ENCODE measurements at places on chromosomes 2 and 18.
A peak's percentile ranks its signal among the peaks of the same experiment; 100 is the strongest.

GRCh38 chr2:237927135-237927534, 39.7 kb upstream of the UBE2F start:
- no peak for DNase-seq

DNA sequence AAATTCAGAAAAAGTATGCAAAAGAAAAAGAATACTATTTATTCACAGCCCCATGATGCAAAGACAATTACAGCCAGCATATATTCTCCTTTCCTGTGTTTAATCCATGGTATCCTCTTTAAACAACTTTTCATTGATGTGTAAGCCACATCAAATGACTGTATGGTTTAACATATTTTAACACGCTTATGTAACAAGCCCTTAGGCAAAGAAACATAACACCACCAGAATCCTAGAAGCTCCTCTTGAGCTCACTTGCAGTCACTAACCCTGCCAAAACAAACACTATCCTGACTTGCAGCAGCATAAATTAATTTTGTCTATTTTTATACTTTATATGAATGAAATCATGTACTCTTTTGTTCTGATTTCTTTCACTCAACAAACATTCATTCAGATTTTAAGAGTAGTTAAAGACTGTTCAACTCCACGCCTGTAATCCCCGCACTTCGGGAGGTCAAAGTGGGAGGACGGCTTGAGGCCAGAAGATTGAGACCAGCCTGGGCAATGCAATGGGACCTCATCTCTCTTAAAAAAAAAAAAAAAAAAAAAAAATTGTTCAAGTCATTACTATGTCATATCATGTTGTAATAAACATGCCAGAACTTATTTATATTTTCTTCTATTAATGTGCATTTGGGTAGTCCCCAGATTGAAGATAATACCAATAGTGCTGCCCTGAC, 226.3 kb downstream of the NBAS start:
- no peak for DNase-seq

- peak; percentile 54 for DNase-seq
Observed at GRCh38 chr2:172102391-172103359, at the start of gene DLX2. Gene DLX2, minus strand, starts transcription at chr2:172102900. Its CDS starts 362 bp downstream, at chr2:172102538.

GRCh38 chr2:241777170-241777685, 606 bp downstream of the GAL3ST2 start:
- DNase-seq: no peak

DNA sequence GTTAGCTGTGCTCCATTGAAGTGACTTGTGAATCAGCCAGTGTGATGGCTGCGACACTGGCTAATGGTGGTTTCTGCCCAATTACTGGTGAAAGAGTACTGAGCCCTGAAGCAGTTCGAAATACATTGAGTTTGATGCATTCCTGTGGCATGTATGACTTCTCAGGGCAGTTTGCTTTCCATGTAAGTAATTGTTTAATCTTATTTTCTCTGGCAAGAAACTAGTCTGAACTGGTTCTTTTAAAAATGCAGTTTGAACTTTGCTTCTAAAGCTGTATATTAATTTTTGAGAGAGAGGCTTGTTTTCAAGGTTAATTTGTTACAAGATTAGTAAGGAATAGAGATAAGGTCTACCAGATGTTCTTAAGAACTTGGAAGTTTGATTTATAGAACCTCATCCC, 46.7 kb downstream of the GLS start:
- no peak for DNase-seq

DNA sequence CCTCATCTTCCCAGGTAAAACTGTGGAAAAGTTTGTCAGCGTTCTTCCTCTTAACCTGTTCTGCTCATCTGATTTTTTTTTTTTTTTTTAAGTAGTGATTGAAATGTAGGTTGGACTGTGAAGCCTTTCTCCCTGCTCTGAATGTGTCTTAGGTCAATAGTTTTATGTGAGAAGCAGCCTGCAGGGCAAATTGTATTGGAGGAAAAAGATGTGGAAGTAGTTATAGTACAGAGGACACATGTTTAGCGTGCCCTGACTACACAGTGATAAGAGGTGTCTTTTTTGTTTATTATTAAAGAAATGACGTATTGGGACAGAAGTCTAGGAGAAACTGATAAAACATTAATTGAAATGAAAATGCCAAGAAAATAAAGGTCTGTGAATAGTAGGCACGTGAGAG, 1.5 kb downstream of the MTA3 start:
- DNase-seq: no peak

DNA sequence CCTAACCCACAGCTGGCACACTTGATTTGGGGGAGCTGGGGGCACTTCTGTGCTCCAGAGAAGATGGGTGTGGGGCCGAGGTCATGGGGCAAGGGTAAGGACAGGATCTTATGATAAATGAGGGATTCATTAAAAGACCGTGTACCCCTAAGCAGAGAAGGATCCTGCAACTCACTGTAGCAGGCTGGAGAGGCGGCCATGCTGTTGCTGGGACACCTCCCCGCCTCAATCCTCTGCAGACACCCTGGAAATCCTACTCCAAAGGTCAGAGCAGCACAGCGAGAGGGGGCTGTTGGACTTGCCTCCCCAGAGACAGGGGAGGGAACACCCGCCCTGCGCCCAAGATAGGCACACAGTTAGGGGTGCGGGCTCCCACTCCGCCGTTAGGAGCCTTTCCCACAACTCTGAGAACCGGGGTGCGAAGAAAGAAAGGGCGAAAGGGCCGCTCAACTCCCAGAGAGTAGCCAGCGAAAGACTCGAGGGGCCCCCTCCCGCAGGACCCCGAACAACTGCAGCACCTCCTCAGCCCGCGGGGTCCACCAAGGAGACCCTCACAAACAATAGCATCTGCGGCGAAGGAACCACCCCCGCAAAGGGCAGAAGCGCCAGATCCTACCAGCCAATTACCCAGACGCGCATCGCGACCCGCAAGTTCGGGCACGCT, 1.4 kb downstream of the PARD6G start:
- no peak for DNase-seq

DNA sequence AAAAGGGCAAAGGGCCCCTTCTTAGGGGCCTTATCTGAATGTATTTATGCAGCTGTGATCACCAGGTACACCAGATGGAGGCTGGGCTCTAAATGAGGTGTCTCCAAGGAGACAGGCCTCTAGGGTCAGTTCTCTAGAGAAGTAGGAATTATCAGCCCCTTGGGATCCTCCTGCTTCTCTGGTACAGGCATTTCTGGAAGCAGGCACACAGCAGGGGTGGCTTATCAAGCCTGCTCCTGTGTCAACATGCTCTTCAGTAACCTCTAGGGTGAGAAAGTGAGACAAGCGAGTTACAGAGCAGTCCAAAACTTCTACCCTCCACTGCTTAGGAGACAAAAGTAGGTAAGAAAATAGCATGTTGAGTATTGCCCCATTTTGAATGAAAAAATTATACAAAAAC, 13.8 kb downstream of the TPGS2 start:
- no peak for DNase-seq

GRCh38 chr2:235557903-235558302, 64.1 kb downstream of the AGAP1 start:
- DNase-seq: no peak

DNA sequence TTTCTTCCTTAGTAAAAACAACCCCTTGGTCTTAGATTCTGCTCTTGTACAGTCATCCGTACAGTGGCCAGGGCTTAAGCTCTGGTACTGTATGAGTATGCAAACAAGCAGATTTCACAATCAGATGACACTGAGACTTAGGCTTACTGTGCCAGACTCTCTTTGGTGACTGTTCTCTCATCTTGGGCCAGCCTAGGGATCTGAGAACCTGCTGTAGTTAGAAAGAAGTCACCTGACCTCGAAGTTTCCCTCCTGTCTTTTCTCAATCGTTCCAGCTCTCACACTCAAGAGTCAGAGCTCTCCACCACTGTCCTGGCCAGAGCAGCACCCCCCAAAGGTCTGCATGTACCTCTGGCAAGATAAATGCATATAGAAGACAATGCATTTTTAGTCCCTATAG, 63.2 kb downstream of the ZEB2 start:
- no peak for DNase-seq

GRCh38 chr2:173157676-173158293, 82.1 kb downstream of the MAP3K20 start:
- DNase-seq: no peak

DNA sequence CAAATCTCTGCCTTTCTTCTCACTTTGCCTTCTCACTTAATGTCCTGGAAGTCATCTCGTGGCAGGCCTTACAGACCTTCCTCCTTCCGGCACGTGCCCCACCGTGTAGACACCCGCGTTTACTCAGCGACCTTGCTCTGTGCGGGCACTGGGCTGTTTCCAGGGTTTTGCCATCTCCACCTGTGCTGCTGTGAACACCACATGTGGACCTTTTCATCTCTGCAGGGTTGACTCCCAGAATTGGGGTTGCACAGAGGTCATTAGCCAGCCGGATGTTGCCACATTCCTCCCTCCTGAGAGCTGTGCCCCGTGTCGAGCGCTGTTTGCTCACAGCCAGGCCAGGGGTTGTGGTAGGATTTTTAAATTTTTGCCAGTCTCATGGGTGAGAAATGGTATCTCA, 25.4 kb downstream of the KCNG2 start:
- no peak for DNase-seq

DNA sequence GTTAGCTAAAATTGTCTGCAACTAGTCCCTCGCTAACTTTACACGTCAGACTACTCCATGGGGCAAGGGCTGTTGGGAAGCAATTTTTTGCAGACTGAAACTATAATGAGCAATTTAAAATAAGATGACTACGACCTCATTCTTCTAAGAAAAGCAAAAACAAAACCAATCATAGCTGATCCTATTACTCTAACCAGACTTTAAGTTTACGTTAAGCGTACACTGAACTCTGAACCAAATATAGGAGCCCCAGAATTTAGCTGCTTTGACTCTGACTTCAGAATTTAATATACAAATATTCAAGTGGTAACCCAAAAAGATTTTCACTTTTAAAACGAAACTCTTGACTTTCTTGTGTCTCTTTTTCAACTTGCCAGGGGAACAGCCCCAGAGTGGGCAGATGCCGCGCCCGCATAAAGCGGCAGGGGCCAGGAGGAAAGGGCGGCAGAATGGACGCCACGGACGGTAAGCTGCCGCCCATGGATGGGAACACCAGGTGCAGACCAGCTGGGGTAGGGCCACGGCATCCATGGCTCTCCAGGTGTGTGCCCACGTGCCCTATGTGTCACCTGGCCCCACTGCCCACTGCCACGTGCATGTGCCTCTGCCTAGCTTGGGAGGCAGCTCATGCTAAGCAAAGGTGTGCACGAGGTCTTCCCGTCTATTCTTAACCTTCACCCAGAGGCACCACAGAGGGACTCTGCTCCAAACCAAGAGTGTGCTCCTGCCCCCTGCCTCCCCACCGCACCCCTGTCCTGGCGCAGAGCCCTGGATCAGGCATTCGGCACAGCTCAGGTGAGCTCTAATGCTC, 217.6 kb downstream of the HDAC4 start:
- no peak for DNase-seq

- no peak for DNase-seq
Observed at GRCh38 chr2:105790461-105791149, 45.9 kb downstream of the NCK2 start.

DNA sequence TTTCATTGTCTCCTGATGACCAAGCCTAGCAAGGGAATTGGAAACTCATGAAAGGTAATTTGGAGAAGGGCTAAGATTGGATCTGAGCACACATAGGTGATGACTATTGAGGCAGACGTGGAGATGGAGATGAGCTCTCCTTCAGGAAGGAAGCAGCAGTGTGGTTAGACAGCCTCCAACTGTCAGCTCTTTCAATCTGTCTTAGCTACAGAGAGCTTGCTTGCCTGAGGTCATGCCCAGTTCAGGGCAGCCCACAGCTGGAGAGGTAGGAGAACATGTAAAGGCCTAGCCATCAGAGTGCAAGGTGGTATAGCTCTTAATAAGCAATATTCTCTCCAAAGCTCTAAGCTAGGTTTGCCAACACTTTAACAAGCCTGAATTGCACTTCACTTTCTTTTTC, 79.2 kb downstream of the THSD7B start:
- no peak for DNase-seq

GRCh38 chr2:94999431-94999883, 26.1 kb upstream of the MAL start:
- no peak for DNase-seq

DNA sequence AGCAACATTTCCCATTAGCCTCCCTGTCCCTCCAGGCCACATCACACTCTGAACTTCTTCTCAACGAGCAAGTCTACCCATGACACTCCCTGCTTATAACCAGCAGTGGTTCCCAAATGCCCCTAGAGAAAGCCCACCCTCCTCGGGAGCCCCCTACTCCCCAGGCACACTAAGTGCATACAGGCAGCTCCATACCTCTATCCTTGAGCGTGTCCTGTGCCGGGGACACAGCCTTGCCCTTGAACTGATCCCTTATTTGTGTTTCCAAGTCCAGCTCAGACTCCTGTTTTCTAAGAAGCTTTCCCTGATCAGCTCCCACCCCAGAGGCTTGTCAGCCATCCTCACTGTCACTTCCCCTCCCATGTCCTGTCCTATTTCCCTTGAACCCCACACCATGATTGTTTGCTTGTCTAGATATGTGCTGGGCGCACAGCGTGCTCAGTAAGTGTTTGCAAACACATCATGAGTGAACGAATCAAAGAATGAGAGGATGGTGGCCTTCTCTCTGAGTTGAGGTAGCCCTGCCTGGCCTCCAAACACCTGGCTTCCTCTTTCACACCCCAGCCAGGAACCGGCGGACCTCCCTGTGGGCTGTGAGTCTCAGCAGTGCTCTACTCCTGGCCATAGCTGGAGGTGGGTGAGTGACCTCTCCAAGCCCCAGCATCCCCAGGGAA, 2.1 kb downstream of the TEX51 start:
- DNase-seq: no peak

DNA sequence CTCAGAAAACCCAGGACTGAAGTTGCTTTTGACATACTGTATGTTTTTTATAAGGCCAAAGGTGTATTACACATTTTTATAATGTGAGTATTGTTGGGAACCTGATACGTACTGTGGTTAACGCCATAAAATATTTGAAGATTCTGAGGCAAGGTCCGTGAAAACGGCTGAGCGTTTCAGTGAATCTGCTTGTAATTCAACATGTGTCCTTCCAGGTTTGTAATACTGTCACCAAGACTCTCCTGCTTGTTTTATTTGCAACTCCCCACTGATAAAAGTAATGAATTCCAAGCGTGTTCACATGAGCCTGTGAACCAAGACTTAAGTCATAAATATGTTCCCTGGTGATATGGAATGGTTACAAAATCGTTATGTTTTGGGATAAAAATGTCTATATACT, 23.9 kb upstream of the FRZB start:
- DNase-seq: no peak

GRCh38 chr18:902229-902628, 2.4 kb upstream of the ADCYAP1 start:
- DNase-seq: no peak

DNA sequence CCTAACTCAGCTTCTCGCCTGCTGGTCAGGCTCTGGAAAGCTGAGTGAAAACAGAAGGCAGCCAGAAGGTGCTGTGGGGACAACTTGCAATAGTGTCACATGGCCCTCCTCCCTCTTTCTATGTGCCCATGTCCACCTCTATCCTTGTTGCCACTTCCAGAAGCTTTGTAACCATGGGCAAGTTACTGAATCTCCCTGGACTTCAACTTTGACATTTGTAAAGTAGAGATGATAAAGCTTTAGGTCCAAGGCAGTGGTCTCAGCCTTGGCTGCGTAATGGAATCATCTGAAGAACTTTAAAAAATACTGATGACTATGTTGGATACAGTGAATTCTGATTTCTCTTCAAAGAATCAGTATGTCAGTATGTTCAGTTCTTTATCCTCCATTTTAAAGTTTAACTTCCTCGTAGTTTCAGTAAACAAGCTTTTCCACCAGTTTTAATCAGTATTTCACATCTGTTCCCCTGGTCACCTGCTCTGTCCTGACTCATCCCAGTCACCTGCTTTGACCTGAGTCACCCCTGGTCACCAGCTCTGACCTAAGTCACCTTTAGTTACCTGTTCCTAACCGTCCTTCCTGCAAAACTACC, 245.2 kb upstream of the STON1 start:
- no peak for DNase-seq

All from activated T-helper 2 cell treated with anti-CD3 and anti-CD28 coated beads, Interferon-gamma antibody, Interleukin-2, Interleukin-4, amounts not matched to agents 10 μg/mL and 5 μg/mL and 100 μg/mL, durations not matched to agents 14 hours and 24 hours and 36 hours (primary cell).